HEK293T (cell line): ENCODE measurements at places on chromosomes 16 and 17.

DNA sequence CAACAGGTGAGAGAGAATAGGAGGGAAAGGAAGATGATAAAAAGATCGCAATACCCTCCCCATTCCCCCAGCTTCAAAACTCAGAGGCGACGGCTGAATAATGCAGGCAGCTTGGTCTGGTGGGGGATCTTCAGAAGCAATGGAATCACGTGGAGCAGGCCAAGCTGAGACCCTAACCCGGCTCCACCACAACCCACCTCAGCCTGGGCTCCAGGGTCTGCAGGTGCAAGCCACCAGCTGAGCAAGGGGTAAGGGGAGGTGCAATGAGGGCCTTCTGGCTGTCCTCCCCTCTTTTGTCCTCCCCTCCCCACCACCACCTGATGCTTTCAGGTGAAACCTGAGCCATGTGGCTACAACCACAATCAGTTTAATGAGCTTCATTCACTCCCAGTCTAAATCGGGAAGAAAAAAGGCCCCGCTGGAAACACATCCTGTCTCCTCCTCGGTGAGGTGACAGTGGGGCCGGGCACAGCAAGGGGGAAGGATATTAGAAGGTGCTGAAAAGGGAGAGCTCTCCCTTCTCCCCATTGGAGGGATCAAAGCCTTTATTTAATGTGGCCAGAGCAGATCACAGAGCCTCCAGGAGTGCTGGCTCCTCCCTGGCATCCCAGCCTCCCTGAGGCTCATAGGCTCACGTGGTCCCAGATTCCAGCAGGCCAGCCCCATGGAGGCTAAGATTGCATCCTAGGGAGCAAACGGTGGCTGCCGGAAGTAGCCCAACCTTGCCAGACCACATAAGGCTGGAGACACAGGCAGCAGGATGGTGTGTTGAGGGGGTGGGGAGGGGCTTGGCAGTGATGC lies 261.0 kb downstream of the SOX9 start:
- peak; percentile 38 for DNase-seq

- DNase-seq = peak; percentile 24
These were observed 4.0 kb downstream of the HIC1 start for GRCh38 chr17:2058586-2059546.

GRCh38 chr17:56815711-56816110 lies 18.0 kb downstream of the C17orf67 start:
- DNase-seq = no peak

DNA sequence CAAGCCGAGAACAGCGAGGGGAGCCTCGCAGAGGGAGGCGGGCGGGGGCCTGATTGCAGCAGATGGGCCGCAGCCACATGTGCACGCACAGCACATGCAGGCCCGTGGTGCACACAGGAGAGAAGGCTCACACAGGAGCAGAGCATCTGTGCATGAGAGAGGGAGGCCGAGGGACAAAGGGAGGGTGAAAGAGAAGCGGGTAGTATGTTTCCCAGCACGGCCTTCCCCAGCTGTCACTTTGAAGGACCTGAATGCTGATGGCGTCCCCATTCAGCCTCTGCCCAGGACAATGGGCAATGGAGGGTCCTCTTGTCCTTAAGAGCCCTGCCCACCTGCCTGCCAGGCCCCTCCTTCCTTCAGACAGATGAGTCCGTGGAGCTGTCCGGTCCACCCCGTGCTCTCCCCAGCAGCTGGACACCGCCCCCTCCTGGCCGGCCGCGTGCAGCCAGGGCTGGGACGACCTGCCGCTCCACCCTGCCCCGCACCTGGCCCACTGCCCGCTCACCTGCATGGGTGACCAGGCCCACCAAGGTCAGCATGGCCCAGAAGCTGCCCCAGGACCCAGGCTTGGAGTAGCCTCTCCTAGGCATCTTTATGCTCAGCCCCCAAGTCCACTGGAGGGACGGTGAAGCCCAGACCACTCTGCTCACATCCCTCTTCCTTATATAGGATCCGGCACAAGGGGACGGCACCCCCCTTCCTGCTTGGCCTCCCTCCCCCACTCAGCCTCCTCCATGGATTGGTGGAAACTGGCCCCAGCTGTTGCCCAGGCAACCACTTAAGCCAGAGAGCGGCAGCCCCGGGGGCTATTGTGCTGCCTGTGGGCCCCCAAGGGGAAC lies at the start of gene BTBD17:
BTBD17 (minus strand) TSS at position 639 of the 839 bp plus-strand sequence; CDS start at position 590, 49 bp downstream.
- peak; percentile 77 for DNase-seq

DNA sequence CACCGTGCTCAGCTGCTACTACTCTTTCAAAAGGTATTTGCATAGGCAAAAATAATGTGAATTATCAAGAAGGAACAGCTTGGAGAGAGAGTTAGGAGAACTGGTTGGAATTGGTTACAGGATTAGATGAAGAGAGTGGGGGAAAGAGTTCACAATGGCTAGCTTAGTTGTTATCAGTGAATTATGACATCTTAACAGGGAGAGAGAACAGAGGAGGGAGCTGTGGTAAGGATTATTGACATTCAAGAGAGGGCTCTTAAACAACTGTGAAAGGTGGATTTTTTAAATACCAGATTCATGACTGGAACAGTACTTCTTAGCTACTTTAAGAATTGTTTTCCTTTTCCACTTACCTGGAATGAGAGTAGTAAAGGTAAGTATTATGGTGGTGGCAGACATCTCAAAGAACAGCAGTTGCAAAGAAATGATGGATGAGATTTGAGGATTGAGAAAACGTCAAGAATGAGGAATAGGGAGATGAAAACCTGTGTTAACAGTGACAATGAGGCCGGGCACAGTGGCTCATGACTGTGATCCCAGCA lies 43.9 kb upstream of the SLC5A11 start:
- no peak for DNase-seq
